LoVo (cell line): ENCODE measurements at places on chromosomes 7 and 10.

DNA sequence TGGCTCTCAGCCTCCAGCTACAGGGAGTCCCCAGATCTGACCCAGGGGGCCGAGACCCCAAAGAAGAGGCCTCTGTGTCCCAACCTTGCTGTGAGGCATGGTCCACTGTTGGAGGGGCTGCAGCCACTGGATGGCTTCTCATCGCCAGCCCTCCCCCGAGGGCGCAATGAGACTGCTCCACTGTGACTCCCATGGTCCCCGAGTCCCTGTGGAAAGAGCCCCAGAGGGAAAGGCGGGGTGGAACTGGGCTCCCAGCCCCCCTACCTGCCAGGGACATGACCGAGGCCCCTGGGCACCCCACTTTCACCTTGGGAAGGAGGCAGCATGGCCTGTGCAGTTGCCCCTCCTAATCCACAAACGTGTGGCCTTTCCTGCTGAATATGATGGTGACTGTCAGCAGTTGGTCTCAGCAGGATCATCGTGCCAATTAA is 33.5 kb upstream of the RET start:
- DNase-seq: no peak

- no peak for DNase-seq
These were observed 25.0 kb downstream of the TES start for GRCh38 chr7:116235380-116235779.

DNA sequence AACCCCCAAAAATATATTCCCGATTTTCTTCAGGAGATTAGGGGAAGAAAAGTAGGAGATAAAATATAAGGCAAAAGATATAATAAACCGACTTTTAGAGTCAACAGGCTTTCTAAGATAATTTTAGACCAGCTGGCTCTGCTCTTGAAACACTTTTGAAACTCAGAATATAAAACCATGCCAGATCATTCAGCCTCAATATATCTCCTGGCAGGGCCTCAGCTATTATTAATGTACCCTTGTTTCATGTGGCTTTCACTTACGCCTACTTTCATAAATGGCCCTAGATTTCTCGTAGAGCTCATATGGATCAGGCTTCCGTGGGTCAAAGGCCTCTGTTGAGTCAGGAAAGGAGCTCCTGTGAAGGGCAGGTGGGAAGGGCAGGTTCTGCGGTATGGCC is 396.0 kb downstream of the PHTF2 start:
- DNase-seq: no peak

- no peak for DNase-seq
These were observed 27.1 kb downstream of the NMT2 start for GRCh38 chr10:15141136-15142054.

DNA sequence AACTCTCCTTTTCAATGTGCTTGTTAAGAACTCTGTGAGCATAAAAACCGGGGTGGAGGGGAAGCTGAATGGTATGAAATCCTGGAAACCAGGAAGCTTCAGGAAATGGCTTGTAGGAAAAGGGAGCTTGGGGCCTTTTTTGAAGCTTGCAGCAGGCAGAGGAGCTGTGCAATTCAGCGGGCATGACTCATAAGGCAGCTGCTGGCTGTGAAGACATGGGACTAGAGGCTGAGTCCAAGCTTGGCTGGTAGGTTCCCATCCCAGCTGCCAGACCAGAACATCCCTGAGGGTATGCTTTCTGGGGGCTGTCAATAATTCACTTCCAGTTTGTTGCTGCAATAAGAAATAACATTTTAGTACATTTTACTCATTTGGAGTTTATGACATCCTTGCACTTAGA is 36.8 kb upstream of the CDC14C start:
- no peak for DNase-seq

DNA sequence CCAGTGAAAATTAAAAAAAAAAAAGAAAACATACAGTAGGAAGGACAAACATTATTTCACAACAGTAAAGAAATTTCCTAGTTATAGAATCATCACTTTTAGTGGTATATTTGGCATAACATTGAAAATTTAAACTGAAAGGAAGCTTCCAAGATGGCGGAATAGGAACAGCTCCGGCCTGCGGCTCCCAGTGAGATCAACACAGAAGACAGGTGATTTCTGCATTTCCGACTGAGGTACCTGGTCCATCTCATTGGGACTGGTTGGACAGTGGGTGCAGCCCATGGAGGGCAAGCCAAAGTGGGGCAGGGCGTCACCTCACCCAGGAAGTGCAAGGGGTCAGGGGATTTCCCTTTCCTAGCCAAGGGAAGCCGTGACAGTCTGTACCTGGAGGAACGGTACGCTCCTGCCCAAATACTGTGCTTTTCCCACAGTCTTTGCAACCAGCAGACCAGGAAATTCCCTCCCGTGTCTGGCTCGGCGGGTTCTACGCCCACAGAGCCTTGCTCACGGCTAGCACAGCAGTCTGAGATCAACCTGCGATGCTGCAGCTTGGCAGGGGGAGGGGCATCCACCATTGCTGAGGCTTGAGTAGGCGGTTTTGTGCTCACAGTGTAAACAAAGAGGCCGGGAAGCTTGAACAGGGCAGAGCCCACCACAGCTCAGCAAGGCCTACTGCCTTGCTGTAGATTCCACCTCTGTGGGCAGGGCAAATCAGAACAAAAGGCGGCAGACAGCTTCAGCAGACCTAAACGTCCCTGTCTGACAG is 19.4 kb downstream of the PON3 start:
- no peak for DNase-seq

DNA sequence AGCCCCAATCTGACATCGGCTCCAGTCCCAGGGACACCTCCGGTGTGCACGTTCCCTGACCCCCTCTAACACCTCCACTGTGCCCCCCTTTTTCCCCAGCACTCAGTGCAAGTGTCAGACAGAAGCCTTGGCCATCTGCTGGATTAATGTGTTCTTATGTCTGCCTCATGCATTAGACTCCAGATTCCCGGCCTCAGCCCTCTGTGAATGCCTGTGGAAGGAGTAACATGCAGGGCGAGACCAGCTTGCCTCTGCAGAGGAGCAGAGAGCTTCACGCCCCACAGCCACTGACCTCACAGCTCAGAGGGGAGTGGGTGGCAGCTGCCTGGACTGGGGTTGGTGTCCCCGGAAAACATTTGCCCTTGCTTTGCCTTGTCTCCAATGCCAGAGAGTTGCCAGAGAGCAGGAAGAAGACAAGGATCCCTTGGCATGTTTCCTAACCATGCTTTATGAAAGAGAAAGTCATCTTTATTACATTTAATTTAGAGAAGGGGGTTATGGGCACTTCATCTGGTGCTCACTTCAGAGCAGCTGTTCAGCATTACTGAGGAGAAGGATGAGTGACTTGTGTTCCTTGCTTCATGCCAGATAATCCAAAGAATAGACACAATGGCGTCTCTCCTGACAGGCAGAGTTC is 91.6 kb upstream of the CXCL12 start:
- no peak for DNase-seq

GRCh38 chr10:60042914-60043313 is 136.6 kb upstream of the CCDC6 start:
- DNase-seq: no peak

DNA sequence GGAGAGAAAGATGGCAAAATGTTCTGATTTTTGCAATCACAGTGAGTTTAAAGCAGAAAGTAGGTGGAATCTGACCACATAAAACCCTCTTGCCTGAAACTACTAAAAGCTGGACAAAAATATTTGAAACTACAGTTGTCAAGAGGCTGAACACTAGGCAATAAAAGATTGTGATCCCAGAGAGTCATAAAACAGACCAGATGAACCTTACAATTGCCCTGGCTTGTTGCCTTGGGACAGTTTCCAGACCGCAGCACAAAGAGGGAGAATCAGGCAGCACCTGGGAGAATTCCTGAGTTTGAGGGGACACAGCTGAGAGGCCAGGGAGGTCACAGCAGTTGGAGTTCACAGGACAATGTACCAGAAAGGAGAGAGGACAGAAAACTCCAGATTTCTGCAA is 107.3 kb upstream of the NANOS1 start:
- DNase-seq: peak; percentile 46

DNA sequence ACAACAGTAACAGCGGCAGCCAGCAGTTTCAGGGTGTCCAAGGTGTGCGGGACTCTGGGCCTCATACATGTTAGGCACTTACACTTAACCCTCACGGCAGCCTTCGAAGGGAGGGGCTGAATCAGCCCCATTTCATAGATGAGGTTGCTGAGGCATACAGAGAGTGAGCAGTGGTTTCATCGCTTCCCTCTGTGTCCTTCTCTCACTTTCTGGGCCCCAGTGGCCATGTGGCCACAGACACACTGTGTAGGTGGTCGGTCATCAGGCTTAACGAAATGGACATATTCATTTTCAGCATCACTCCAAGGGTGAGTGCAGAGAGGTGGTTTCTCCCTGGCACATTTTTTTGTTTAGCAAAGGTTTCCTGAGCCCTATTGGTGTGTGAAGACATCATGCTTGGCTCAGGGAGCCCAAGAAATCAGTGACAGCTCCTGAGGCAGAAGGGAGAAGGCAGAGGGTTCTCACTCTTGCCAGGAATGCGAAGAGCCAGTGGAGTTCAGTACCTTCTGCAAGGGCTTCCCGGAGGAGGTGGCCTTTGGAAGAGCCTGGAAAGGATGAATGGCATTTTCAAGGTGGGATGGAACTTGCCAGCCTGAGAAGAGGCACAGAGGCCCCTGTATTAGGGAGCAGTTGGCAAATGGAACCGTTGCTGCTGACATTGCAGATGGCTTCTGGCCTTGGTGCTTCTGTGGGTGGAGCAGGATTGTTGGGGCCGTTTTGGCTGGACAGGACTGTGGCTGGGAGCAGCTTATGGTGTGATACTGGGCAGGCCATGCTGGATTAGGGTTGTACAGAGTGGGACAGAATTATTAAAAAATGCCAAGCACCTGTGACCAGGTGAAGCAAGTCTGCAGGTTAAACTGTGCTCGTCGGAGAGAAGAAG is 61.7 kb upstream of the PPIF start:
- no peak for DNase-seq

GRCh38 chr7:17408904-17409290 is 110.4 kb downstream of the AHR start:
- DNase-seq: no peak

DNA sequence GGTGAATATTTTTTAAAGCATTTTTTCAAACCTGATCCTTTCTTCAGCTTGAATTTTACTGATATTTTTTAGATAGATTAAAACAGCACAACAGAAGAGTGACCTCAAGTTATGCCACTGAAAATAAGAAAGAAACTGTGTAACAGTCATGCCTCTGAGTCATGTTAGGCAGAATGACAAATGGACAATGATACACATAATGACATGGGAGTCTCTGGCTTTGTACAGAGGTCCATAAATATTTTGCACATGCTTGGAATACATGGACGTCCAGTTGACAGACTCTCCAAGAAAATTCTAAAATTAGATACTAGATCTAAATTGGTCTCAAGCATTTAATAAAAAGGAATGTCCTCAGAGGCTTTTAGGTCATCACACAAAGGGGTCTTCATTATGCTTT is 21.9 kb upstream of the SEMA3A start:
- DNase-seq: no peak

GRCh38 chr7:44375926-44376342 is 50.5 kb upstream of the CAMK2B start:
- DNase-seq: no peak

GRCh38 chr7:151186640-151187408 is at the start of gene ASB10:
ASB10 (minus strand) TSS chr7:151187250; CDS start chr7:151187130, 120 bp downstream.
- no peak for DNase-seq

DNA sequence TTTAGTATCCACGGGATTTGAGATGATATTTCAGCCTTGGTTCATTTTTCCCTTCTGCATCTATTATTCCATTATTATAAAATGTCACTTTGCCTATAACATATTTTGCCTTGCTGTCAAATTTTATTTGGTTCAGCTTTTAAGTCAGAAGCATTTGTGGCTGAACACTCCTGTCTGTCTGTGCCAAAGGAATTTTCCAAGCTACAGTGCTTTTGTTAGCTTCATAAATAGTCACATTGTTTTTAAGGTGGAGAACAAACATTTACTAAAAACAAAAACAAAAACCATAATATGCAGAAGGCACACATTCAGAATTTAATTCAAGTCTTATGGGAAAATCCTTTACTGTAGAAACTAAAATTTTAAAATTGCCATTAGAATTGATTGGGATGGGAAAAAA is 33.8 kb upstream of the ELMO1 start:
- DNase-seq: no peak

GRCh38 chr7:116153050-116153449 is 57.3 kb upstream of the TES start:
- no peak for DNase-seq

DNA sequence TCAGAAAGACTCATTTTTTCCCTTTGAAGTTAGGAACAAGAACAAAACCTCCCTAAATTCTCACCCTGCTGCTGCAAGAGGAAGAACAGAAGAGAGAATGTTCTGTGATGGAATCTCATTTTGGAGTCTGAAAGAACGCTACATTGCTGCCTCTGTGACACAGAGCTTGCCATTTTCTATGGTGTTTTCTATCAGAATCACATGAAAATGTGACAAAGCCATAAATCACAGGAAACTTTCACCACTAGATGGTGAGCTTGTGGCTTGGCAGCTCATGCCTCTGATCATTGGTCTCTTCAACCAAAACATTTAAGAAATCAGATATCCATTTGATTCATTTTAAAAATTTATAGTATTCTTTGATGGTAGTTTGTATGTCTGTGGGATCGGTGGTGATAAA is 82.9 kb downstream of the CADPS2 start:
- peak; percentile 31 for DNase-seq

- no peak for DNase-seq
These were observed 19.0 kb upstream of the SLK start for GRCh38 chr10:103947799-103948516.

GRCh38 chr10:2081501-2081900 is 344.2 kb upstream of the ADARB2 start:
- DNase-seq: no peak

DNA sequence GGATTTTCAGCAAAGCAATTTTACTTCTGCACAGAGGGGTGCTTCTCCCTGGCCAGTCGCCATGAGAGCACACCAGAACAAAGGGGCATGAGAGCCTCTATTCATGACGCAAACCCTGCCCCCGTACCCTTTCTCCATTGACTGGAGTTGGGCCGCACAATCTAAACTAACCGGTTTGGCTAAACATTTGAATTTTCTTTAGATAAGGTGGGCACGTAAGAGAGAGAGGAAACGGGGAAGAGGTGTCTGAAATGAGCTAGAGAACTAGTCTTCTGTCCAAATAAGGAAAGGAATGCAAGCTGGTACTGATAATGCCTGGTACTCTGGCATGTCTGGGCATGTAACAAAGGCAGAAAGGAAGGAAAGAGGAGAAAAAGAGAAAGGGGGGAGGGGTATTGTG is 13.2 kb upstream of the SCIN start:
- peak; percentile 32 for DNase-seq
